ENCODE measurements at places on chromosomes 1 and 21.

- peak; percentile 77 for DNase-seq
These were observed 12.9 kb upstream of the PHLDA3 start for GRCh38 chr1:201481761-201482493.

DNA sequence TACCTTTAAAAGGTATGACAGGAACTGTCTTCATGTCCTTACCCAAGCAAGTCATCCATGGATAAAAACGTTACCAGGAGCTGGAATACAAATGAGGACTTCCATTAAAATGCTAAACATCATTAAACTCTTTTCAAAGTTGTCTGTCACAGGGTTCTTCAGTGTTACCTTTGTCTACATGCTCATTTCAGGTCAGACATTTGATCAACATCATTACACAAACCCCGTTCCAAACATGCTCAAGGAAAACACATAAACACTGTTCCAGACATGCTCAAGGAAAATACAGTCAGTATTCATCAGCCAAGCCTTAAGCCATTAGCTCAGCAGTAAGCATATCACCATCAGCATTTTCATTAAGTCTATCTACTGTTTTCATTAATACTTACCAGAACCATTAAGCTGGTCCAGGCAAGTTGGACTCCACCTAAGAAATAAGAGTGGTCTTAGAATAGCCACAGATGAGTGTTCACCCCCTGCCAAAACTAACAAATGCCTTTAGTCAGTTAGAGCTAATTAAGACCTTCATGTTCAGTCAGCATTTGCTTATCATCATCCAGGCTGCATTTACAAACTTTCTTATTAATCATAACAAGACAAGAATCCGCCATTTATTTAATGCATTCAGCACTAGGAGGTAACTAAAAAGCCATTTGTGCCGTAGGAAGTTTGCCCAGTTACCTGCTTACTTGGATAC is 2.2 kb downstream of the GAS5 start:
- DNase-seq = peak; percentile 22

GRCh38 chr1:246128494-246129069 is 378.5 kb downstream of the SMYD3 start:
- DNase-seq = no peak

DNA sequence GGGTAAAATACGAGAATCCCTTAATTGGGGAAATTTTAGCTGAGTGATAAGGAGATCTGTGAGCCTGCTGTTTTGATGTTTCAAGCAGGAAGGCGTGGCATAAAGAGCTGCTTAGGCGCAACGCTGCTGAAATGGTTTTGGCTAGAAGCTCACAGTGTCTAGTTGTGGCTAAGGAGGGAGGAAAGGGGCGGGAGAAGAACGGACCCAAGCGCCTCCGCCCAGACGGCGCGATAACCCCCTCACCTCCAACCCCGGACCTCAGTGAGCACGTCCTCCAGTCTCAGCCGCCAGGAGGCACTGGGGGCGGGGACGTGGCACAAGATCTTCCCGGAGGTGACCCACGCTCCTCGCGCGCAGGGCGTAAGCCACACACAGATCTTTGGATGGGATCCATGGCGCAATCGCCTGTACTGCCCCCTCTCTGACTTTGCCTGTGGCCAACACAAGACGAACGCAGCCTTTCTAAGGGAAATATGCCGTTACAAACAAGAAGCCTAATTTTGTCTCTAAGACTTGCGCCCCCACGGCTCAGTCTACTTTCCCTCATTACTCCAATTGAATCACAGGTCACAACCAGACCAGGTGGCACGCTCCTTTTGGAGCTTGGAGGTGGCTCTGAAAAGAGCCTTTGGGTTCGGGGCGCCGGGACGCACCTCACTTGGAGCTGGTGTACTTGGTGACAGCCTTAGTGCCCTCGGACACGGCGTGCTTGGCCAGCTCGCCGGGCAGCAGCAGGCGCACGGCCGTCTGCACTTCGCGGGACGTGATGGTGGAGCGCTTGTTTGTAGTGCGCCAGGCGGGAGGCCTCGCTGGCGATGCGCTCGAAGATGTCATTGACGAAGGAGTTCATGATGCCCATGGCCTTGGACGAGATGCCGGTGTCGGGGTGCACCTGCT is 23.4 kb upstream of the RNF187 start:
- peak; percentile 36 for DNase-seq

- DNase-seq = no peak
These were observed 1232.1 kb downstream of the MRPL39 start for GRCh38 chr21:24375201-24375600.

DNA sequence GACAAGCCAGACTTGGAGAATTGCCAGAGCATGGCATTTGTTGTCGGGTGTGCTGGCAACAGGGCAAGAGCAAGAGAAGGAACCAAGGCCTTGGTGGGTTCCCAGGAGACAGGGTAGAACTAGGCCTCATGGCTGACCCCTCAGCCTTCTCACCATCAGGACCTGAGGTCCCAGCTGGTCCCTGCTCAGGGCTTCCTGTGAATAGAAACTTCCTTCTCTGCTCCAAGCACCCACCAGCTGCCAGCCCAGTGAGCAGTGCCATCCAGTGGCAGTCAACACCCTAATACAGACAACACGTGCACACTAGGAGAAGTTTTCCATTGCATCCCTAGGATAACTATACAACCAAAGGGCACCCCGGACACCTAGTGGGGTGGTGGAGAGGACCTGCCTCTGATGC is 22.8 kb downstream of the S100A6 start:
- no peak for DNase-seq

DNA sequence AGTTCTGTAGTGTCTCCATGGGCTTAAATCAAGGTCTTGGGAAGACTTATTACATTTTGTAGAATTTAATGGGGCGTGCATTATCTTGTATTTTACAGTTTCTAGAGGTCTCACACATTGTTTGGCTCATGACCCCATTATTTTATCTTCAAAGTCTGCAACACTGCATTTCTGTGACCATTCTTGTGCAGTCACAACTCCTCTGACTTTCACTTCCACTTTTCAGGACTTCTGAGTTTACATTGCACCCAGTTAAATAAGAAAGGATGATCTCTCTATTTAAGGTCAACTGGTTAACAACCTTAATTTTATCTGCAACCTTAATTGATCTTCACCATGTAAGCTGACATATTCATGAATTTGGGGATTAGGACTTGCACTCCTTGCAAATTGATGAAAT is 1186.6 kb downstream of the MRPL39 start:
- no peak for DNase-seq

- peak; percentile 21 for DNase-seq
These were observed 782 bp upstream of the PFKL start for GRCh38 chr21:44299085-44299457.

DNA sequence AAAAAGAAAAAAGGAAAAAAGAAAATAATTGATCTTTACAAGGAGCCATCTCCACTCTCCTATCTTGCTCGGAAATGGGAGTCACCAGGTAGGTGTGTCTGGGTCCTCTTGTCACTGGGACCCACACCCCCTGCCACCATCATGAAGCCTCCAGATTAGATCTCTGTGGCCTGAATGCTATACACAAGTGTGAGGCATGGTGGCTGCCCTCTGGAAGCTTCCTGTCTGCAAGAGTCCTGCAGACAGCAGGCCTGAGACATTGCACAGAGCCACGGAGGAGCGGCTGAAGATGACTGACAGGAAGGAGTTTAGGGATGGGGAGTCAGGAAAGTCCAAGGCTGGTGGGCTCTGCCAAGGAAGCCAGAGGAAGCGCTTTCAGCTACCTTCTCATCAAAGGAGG is 16.2 kb downstream of the CDK18 start:
- DNase-seq = no peak

DNA sequence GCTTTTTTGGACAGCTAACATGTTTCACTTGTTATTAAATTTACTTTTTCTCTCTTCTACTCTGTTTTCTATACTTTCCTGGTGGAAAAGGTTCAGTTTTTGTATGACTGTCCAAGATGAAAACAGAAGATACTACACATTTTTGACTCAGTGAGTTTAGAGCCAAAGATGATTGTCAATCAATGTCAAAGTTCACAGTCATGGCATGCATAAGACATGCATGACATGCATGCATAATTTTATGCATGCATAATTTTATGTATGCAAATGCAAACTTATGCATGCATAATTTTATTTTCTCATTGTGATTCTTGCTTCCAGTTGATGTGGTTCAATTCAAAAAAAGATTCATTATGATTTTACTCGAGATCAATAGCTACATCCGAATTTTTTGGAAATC is 48.1 kb upstream of the TMPRSS15 start:
- no peak for DNase-seq

- peak; percentile 92 for DNase-seq
These were observed 11.4 kb upstream of the PHLDA3 start for GRCh38 chr1:201480231-201481003.

DNA sequence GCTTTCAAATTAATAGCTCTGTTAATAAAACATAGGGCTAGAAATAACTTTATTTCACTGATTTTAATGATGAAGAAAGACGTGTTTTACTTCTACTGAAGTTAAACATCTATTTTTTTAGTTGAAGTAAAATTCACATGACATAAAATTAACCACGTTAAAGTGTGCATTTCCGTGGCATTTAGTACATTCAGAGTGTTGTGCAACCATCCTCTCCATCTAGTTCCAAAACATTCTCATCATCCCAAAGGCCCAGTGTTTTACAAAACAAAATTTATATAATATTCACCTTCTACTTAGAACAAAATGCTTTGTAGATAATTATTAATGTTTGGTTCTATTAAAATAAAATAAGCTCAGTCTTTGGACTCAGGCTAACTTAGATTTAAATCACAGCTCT is 108.5 kb upstream of the GNG12 start:
- peak; percentile 48 for DNase-seq

DNA sequence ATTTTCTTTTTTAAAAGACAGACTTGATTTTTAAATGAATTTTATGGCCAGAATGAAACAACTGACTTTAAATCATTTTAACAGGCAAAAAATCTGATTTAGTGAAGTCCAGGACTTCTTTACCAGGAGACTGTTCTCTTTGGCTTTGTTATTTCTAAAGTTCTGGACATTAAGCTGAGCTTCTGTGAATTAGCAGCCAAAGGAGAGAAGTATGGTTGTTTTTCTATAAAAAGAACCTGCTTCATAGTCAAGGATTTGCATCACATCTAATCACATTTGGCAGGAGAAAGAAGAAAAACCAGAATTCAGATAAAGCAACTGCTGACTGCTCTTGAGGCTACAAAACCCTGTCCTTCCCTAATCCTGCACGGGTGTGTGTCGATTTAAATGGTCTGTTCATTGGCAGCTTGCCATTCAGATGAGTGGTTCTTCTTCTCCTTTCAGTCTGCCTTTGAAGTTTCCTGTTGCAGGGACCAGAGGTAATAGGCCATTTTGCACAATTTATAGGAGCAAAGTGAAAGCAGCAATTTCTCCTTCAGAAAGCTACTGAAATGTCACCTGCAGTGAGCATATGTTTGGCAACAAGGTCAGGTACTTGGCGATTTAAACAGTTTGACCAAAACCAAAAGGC is 215.4 kb downstream of the OLFM3 start:
- peak; percentile 12 for DNase-seq

DNA sequence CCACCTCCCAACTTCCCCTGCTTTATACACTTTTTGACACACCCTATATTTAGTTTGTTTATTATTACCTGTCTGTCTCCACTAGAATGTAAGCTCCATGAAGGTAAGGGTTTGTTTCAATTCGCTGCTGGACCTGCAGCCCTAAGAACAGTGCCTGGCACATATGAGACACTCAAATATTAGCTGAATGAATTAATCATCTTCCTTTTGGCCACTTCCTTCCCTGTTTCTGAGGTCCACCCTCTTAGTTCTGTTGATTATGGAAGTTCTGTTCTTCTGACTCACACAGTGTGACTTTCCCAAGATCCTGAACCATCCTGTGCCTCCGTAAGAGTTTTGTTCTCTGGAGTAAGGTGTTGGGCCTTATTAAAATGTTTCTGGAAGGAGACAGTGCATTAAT is 40.4 kb upstream of the GJA5 start:
- no peak for DNase-seq

GRCh38 chr1:67987046-67987799 is 63.2 kb downstream of the DIRAS3 start:
- DNase-seq = peak; percentile 97

DNA sequence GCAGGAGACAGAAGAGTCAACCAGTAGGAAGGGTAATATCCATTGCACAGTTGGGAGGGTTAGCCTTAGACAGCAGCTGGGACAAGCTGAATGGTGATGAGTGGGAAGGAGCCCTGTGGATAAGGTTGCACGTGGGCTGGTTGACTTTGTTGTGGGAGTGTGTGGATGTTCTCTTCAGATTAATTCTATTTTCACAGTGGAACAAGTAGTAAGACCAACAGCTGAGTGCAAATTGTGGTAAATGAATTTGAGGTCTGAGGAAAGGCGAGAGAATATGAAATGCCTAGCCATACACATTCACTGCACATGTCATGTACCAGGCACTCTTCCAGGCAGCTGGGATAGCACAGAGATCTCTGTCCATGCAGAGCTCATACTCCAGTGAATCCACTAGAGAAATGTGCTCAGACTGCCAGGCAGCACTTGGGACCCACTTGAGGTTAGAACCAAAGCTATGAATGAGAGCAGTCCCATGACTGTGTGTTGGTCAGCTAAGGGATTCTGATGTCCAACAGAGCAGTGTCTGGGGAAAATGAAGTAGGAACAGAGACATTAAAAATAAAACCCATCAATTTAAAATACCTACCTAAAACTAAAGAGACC is 25.2 kb upstream of the VTCN1 start:
- DNase-seq = no peak

- no peak for DNase-seq
These were observed 226.5 kb downstream of the FOXD2 start for GRCh38 chr1:47664356-47664755.

GRCh38 chr1:184558691-184559090 is 171.9 kb downstream of the C1orf21 start:
- DNase-seq = no peak

DNA sequence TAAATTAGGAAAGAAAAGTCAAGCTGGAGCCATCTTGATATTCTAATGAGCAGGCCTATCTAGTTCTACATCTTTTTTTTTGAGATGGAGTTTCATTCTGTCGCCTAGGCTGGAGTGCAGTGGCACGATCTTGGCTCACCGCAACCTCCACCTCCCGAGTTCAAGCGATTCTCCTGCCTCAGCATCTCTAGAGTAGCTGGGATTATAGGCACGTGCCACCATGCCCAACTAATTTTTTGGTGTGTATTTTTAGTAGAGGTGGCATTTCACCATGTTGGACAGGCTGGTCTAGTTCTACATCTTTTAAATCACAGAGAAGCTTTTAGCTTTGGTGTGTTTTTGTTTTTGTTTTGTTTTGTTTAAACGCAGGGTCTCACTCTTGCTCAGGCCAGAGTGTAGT is 6.8 kb downstream of the TMEM69 start:
- DNase-seq = no peak

DNA sequence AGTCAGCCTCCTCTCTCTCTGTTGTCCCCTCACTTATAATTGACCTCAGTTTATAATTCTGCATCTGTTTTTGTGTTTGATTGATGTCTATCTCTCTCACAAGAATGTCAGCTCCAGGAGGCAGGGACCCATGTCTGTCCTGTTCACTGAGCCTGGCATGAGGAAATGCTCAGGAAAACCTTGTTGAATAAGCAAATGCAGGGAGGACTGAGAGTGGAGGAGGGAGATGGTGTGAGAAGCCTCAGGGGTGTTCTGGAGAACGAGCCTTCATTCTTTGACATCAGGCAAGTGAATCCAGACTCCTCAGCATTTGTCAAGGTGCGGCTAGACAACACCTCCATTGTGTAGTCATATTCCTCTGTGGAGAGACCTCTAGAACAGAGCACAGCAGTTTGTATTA is 45.5 kb downstream of the MAN1C1 start:
- no peak for DNase-seq

GRCh38 chr1:45753248-45754037 is 3.0 kb upstream of the IPP start:
- no peak for DNase-seq

Data from iris pigment epithelial cell (primary cell).